ENCODE measurements at places on chromosomes 1 and 21. TPM values are rescaled to one million over a fixed set of nuclear protein-coding genes. Genes with fewer than 3 reads are reported as not detected.

DDOST gene
- 103 TPM for total RNA-seq

AK5 gene
- total RNA-seq: 7.3 TPM

ITLN1 gene
- total RNA-seq: not detected

RNPEP gene
- 29.8 TPM for total RNA-seq

VASH2 gene
- 1.7 TPM for total RNA-seq

SLC45A1 gene
- total RNA-seq: 0.86 TPM

RIMKLA gene
- total RNA-seq: not detected

OR6N1 gene
- not detected for total RNA-seq

Measured in CD4-positive, CD25-positive, alpha-beta regulatory T cell (primary cell).